ENCODE measurements at places on chromosomes 3 and 15. TPM values are rescaled to one million over a fixed set of nuclear protein-coding genes. Genes with fewer than 3 reads are reported as not detected.

GRCh38 chr3:18087988-18088387 is 337.2 kb downstream of the SATB1 start:
- no peaks in the 10 kb centered on the region for H3K4me1 ChIP-seq
- no peaks in the 10 kb centered on the region for H3K36me3 ChIP-seq
- no peak overlapping the region for H3K27ac ChIP-seq
- H3K4me3 ChIP-seq = no peak overlapping the region

- H3K27me3 ChIP-seq = no peaks in the 10 kb centered on the region
- H3K36me3 ChIP-seq = no peaks in the 10 kb centered on the region
- H3K4me1 ChIP-seq = no peaks in the 10 kb centered on the region
- DNase-seq = no peak
- H3K27ac ChIP-seq = no peak overlapping the region
- no peak overlapping the region for H3K4me3 ChIP-seq
Observed at GRCh38 chr3:150521463-150521862, 24.8 kb downstream of the SERP1 start.

- no peaks in the 10 kb centered on the region for H3K27me3 ChIP-seq
- no peak overlapping the region for H3K27ac ChIP-seq
- DNase-seq = no peak
- no peak overlapping the region for H3K4me3 ChIP-seq
- no peaks in the 10 kb centered on the region for H3K4me1 ChIP-seq
Observed at GRCh38 chr3:186070996-186071395, 37.9 kb downstream of the ETV5 start.

- no peaks in the 10 kb centered on the region for H3K36me3 ChIP-seq
- H3K27ac ChIP-seq = no peak overlapping the region
- H3K4me3 ChIP-seq = no peak overlapping the region
- no peaks in the 10 kb centered on the region for H3K4me1 ChIP-seq
Observed at GRCh38 chr3:24128199-24129005, 183.3 kb downstream of the NR1D2 start.

DNA sequence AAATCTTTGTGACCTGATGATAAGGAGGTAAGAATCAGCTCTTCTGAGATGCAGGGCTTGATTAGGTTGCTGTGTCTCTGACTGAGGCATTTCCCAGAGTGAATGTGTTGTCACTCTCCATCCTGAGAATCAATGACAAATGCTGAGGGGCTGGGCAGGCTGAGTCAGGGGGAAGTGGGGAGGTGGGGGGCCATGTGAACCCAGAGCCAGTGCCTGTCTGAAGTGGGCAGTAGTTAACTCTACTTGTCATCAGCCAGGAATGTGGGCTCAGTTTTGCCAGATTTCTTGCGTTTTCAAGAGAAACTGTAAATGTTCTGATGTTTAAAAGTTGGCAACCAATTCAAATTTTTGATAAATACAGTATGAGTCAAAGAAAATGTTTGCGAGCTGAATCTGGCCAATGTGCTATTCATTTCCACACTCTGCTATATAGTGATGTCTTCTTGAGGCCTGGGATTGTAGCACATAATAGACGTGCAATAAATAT is 3.1 kb upstream of the BNC1 start:
- H3K4me3 ChIP-seq = no peak overlapping the region
- no peaks in the 10 kb centered on the region for H3K36me3 ChIP-seq
- H3K4me1 ChIP-seq = no peaks in the 10 kb centered on the region
- no peaks in the 10 kb centered on the region for H3K27me3 ChIP-seq
- DNase-seq = no peak

DNA sequence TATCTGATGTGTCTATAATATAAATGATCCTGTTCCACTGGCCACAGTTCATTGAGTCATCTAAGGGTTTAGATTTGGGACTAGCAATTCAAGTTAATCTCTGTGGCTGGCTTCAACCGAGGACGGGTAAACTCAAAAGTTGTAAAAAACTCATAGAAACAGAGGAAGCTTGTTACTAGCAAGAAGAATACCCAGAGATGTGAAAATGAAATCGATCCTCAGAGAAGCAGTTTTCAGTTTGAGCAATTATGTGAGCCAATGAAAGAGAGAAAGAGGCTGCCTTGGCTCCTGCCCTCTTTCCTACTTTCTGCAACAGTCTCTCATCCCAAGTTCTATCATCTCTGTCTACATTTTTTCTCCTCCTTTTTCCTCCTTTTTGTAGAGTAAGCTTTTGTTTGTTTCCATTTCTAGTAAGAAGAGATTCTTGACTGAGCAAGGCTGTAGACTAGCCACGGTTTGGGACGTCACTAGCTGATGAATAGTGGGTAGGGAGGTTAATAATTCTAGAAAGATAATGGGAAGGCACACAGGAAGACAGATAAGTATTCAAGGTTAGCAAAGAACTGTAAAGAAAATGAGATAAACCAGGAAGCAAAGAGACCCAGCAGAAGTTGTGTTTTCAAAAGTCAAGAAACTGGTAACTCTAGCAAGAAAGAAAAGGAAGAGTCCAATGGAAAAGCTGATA is 298.9 kb upstream of the NR2F2 start:
- H3K27me3 ChIP-seq = no peaks in the 10 kb centered on the region
- H3K4me3 ChIP-seq = no peak overlapping the region
- no peaks in the 10 kb centered on the region for H3K4me1 ChIP-seq
- no peaks in the 10 kb centered on the region for H3K36me3 ChIP-seq
- no peak overlapping the region for H3K27ac ChIP-seq

- H3K27ac ChIP-seq = no peak overlapping the region
- no peaks in the 10 kb centered on the region for H3K36me3 ChIP-seq
- DNase-seq = no peak
- H3K4me1 ChIP-seq = peaks cover 7% of the 10 kb centered on the region
Observed at GRCh38 chr3:37598808-37599581, 262.7 kb upstream of the CTDSPL start.

- peaks cover 15% of the 10 kb centered on the region for H3K4me1 ChIP-seq
- no peak overlapping the region for H3K4me3 ChIP-seq
- no peak overlapping the region for H3K27ac ChIP-seq
- no peak for DNase-seq
Observed at GRCh38 chr15:28023422-28023821, 75.7 kb downstream of the OCA2 start.

GRCh38 chr3:67288466-67289106 is 290.5 kb downstream of the KBTBD8 start:
- no peaks in the 10 kb centered on the region for H3K36me3 ChIP-seq
- no peak overlapping the region for H3K27ac ChIP-seq
- H3K4me1 ChIP-seq = no peaks in the 10 kb centered on the region
- H3K27me3 ChIP-seq = no peaks in the 10 kb centered on the region

DNA sequence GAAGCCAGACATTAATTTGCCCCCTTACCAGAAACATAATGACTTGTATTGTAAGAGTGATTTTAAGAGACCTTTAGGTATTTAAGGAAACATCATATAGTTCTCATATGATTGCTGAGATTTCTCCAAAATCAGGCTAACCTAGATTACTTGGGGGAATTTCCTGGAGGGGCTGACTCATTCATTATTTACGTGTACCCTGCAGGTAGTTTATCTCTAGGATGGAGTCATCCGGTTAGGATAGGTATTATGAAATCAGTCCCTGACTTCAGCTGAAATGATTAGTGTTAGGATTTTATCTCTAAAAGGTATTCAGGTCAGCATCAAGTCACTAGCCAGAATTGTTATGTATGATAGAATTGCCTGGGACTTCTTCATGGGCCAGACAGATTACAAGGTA is 97.5 kb downstream of the TCF12 start:
- H3K27ac ChIP-seq = no peak overlapping the region
- H3K36me3 ChIP-seq = no peaks in the 10 kb centered on the region
- H3K27me3 ChIP-seq = no peaks in the 10 kb centered on the region
- no peak overlapping the region for H3K4me3 ChIP-seq

DNA sequence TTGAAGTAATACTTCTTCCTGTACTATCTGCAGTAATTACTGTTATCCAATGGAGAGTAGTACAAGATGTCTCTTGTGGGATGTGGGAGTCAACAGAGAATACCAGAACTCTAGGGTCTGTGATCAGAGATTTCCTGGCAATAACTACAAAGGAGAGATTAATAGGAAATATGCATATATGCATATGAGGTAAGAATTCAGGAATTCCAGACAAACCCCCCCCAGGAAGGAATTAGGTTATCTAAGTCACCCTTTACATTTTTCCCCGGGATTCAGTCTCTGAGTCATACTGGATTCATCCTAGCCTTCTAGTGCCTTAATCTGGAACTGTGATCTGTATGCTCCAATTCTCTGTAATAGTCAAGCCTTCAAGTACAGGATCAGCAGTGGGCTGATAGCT is 49.4 kb downstream of the GTF2E1 start:
- no peaks in the 10 kb centered on the region for H3K27me3 ChIP-seq
- H3K27ac ChIP-seq = no peak overlapping the region
- no peak for DNase-seq
- no peaks in the 10 kb centered on the region for H3K4me1 ChIP-seq
- no peaks in the 10 kb centered on the region for H3K36me3 ChIP-seq

DNA sequence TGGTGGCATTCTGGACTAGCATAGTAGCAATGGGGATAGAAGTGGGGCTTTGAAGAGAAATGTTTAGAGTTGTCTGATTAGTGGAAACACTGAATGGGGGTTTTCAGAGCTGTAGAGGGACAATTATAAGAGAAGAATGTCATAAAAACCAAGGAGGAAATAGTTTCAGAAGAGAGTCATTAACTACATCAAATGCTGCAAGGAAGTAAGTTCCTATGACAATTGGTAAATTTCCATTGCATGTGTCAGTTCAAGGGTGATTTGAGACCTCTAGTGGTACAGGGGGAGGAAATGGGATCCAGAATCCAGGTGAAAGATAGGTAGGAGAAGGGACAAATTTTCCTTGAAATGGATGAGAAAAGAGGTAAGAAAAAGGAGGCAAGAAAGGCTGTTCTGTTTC is 68.3 kb upstream of the TBC1D5 start:
- no peaks in the 10 kb centered on the region for H3K36me3 ChIP-seq
- no peaks in the 10 kb centered on the region for H3K4me1 ChIP-seq
- no peaks in the 10 kb centered on the region for H3K27me3 ChIP-seq
- DNase-seq = no peak
- no peak overlapping the region for H3K27ac ChIP-seq

GRCh38 chr15:39444735-39445470 is 136.0 kb upstream of the THBS1 start:
- H3K27ac ChIP-seq = no peak overlapping the region
- H3K36me3 ChIP-seq = no peaks in the 10 kb centered on the region
- no peak overlapping the region for H3K4me3 ChIP-seq
- DNase-seq = no peak
- H3K27me3 ChIP-seq = no peaks in the 10 kb centered on the region
- H3K4me1 ChIP-seq = no peaks in the 10 kb centered on the region

GRCh38 chr3:13839726-13840340 is 40.0 kb downstream of the WNT7A start:
- no peak overlapping the region for H3K4me3 ChIP-seq
- DNase-seq = no peak
- H3K27ac ChIP-seq = no peak overlapping the region

Gene ITIH1
- 3.5 TPM for total RNA-seq

Gene SQOR
- total RNA-seq = 9.1 TPM

Gene PRSS50
- 3.8 TPM for total RNA-seq

Gene CCDC80
- 18.8 TPM for total RNA-seq

Gene WNT7A
- 1.1 TPM for total RNA-seq

Gene TICRR
- total RNA-seq = 7.7 TPM

Gene SPTBN5
- total RNA-seq = 1.4 TPM

Gene EXD1
- 20.7 TPM for total RNA-seq
